CD4-positive, alpha-beta T cell (primary cell): ENCODE measurements at places on chromosomes 3 and 15. TPM values are rescaled to one million over a fixed set of nuclear protein-coding genes. Genes with fewer than 3 reads are reported as not detected.

GRCh38 chr15:37397266-37398022, 297.1 kb upstream of the MEIS2 start:
- DNase-seq = no peak

DNA sequence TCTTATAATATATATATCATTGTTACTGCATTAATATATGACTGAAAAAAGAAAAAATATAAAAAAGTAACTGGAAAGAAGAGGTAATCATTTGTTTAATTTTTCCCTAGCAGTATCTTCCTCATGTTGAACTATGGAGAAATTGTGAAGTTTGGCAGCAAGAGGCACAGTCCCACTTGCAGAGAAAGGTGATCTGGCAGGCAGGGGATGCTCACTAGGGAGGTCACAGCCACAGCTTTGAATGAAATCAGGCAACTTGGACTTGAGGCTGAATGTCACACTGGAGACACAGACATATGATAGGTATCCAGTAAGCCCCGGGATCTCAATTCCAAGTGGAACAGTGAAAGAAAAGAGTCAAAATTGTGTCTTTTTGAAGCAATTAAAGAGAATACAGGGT, 149.9 kb upstream of the RORA start:
- DNase-seq = no peak

ST8SIA2 gene
- not detected for total RNA-seq

ADCY5 gene
- total RNA-seq = not detected
